ENCODE measurements at places on chromosomes 2 and 18.
A peak's percentile ranks its signal among the peaks of the same experiment; 100 is the strongest.

DNA sequence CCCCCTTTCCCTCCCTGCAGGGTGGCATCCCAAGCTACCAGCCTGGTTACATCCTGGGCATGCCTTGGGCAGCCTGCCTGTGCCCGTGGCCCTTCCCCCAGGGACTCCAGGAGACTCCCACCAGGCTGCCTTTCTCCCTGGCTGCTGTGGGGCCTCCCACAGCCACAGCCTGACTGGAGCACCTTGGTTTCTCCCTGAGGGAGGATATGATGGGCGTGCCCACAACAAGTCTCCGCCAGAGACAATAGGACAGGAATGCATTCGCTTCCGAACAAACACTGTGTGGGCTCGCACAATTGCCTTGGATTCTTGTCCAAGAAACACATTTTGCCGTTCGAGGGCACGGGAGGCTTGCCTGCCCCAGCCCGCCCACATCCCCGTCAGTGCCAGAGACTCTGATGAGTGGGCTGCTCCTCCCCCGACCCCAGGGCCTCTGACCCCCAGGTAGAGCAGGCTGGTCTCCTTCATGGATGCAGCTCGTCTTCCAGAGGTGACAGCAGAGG lies 102.1 kb downstream of the SMAD7 start:
- DNase-seq, result no peak

DNA sequence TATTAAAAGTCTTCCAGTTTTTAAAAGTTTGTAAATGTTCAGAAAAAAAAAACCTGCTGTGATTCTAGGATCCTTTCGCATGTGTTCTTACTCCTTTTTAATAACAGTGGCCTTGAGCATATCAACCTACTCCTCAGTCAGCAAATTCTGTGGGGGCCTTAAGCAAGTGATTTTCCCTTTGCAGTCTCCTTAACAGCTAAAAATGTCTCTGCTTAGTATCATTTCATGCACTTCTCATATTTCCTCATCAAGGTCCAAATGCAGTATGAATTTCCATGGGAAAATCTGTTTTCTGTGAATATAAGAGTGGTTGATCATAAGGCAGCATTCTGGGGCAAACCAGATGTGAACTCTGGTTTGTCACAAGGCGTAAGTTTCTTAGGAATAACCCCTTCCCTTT lies 2175.1 kb upstream of the PIK3C3 start:
- DNase-seq, result no peak

DNA sequence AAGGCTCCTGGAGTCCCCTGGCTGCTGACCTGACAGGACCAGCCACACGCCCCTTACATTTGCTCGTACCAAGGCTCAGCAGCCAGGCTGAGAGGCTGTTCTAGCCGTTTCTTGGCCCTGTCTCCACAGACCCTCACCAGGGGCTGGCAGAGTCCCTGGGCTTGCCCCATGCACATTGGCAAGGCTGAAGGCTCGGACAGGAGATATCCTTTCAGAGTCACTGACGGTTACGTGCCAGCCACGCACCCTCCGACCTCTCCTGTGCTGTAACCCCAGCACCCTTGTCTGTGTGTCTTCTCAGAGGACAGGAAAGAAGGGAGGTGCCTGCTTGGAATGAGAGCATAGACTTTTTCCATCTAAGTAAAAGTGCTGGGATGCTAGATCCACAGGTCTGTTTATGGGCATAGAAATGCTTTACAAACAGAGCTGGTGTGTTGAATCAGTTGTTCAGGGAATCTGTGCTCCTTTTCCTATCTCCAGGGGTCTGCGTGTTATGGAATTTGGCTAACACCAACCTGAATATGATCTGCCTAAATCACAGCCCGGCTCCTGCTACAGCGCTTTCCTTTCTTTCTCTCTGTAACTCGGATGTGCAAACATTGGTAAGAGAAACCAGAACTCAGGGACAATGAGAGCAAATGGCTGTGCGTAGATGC lies 41.0 kb downstream of the COPS8 start:
- no peak for DNase-seq

- DNase-seq, result no peak
These were observed 57.3 kb upstream of the SNTG2 start for GRCh38 chr2:893311-893710.

- no peak for DNase-seq
These were observed 258.4 kb upstream of the ZNF804A start for GRCh38 chr2:184339966-184340365.

DNA sequence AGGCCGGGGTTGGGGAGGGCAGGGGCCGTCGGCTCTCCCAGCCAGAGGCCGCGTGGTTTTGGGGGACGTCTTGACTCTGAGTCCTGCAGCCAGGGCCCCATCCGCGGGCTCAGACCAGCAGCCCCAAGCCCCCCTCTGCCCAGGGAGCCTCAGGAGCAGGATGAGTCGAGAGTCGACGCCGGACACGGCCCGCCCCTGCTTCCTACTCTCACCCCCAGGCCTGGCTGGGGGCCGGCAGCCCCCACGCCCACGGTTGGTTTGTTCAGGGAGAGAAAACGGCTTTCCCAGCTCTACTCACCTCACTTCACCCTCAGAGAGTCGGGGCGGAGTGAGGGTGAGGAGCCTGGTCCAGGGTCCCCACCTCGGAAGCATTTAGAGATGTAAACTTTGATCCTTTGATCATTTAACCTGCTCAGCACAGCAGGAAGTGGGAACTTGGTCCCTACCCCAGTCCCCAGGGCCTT lies 6.9 kb downstream of the SNORC start:
- peak; percentile 55 for DNase-seq

- DNase-seq, result no peak
These were observed 6.0 kb downstream of the TTC31 start for GRCh38 chr2:74488643-74489481.

GRCh38 chr2:9472511-9472910 lies 1.8 kb upstream of the IAH1 start:
- no peak for DNase-seq

- DNase-seq, result peak; percentile 49
These were observed 1.2 kb downstream of the SATB2 start for GRCh38 chr2:199456383-199457146.

DNA sequence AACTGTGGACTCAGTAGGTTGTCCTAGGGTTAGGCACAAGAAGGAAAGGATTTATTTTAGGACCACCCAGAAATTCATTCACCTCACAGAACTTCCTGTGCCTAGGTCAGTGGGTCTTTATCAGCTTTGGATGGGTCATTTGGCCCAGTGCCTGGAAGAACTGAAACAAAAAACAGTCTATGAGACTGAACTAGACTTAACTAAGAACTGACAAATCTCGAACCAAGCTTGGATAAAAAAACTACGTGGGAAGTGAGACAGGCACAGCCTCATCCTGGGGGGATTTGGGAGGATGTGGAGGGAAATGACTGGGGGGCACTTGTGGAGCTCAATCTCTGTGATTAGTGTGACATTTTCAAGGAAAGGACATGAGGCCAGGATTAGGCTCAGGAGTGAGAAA lies 2.3 kb upstream of the OST4 start:
- DNase-seq, result no peak

GRCh38 chr2:23220513-23221094 lies 164.4 kb upstream of the KLHL29 start:
- DNase-seq, result no peak

DNA sequence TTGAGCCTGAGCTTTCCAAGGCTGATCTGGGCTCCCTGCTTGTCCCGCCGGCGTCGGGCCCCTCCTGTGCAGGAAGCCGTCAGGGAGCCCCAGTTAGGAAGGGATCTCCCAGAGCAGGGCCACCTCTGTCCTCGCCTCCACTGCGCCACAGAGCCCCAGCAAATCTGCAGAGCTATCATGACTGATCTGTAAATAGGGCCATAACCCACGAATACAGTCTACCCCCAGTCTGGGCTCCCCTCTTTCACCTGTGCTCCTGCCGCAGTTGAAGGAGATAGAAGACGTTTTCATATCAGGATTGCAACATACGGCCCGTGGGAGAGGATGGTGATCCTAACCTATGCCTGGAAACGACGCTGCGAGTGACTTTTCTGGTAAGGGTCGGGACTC lies 138.7 kb downstream of the PTGR3 start:
- DNase-seq, result no peak

GRCh38 chr18:57837917-57838548 lies 34.9 kb upstream of the ATP8B1 start:
- no peak for DNase-seq

DNA sequence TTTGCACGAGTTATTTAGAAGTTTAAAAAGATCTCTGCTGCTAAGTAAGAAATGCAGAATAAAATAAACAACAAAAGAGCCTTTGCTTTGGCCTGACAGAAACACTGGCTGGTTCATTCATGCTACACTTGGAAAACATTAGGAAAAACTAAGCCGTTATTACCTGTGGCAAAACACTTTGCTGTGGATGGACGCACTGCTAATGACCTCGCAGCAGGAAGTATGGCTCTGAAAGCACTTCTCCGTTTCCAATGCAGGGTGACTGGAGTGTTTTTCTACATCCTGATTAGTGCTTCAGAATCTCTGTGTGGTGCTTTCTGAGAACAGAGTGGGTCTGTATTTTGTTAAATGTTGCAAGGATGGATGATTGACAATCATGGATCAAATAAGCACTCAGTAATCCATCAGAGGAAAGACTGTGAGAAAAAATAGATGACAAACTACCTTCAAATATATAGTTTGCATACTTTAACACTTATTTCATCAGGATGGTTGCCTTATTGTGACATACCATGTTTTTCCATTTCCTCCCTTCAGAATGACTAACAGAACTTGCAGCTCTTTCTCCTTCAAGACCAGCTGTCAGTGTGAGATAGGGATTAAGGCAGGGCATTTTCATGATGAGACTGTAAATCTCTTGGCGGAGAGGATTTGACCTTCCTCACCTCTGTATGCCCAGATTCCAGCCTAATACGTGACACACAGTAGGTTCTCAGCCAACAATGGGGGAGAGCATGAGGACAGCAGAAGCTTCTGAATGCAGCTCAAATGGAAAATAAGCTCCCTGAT lies 38.0 kb downstream of the LINC00305 start:
- no peak for DNase-seq

DNA sequence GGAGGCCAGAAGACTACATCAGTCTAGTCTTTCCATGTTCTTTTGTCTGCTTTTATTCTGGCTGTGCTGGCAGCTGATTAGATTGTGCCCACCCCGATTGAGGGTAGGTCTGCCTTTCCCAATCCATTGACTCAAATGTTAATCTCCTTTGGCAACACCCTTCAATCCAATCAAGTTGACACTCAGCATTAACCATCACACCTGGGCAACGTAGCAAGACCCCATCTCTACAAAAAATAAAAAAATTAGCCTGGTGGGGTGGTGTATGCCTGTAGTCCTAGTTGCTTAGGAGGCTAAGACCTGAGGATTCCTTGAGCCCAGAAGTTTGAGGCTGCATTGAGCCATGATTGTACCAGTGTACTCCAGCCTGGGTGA lies 33.5 kb downstream of the EML4 start:
- no peak for DNase-seq

- no peak for DNase-seq
These were observed 9.8 kb downstream of the RIOK3 start for GRCh38 chr18:23462876-23463275.

Measured in sigmoid colon (tissue), 7 donors.